ENCODE measurements at places on chromosomes 2 and 18.

DNA sequence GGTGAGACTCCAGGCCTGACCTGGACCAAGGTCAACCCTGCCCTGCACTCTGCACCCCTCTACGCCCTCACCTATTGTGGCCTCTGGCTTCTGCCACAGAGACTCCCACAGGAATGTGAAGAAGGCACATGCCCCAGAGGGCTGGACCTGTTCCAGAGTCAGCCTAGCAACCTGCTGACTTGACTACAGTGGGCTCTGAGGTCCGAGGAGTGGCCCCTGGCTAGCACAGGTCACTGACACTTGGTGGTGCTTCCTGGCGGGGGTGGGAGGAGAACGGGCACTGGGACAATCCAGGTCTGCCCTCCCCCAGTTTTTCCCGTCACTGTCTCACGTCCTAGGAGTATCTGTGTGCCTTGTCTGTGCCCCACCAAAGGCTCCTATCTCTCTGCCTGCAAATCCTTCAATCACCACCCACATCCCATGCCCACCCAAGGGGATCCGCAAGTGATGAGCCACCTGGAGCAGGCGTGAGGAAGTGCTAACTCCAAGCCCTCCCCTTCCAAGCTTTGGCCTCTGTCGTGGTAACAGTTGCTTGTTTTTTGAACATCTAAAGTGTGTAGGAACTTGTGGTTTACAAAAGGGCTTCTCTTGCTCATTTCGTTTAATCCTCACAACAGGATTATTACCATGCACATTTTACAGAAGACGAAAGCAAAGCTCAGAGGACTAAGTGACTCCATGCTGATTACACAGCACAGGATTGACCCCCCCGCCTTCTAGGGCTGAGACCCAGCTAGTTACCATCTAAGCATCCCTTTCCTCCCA lies 86.2 kb downstream of the MCFD2 start:
- no peak for DNase-seq

DNA sequence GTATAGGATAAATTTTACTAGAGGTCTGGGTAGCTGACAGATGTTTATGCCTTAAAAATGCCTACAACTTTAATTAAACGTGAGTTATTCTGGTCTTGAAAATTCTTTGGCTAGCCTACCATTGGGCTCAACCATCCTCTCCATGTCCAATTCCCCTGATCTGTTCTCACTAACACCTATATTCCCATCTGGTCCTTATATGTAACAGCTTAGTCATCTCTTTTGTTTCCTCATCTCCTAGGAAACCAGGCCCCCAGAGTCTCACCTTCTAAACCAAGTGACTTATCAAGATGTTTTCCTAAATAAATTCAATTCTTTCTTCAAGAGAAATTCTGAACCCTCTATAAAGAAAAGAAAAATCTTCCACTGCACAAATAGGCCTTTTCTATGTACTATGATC lies 148.5 kb downstream of the TTC32 start:
- no peak for DNase-seq

- DNase-seq, result no peak
These were observed 16.7 kb downstream of the SRSF7 start for GRCh38 chr2:38734299-38735058.

GRCh38 chr2:60273836-60274235 lies 279.6 kb downstream of the BCL11A start:
- no peak for DNase-seq

DNA sequence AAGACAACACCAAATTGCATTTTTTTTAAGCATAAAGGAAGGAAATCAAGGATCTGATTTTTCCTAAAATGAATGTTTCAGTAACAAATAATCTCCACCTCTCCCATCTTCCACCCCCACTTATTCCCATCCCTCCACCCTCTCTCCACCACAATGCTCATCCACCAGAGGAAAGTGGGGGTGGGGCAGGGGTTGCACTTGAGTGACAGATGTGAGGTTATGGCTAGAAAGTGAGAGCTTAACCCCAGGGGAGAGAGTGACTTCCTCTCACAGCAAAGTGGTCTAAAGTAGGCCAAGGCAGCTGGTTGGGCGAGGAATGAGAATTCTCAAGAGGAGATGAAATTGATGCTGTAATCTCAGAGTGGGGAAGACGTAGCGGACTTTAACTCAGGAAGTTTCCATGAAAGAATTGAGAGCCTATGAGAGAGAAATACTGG lies 104.7 kb downstream of the HNRNPLL start:
- DNase-seq, result no peak

- DNase-seq, result no peak
These were observed 419.1 kb downstream of the SLC4A3 start for GRCh38 chr2:220046507-220046906.

GRCh38 chr2:153386481-153386897 lies 92.1 kb downstream of the RPRM start:
- no peak for DNase-seq

GRCh38 chr2:108605947-108606346 lies 71.7 kb downstream of the LIMS1 start:
- no peak for DNase-seq

- no peak for DNase-seq
These were observed 14.2 kb downstream of the ESPNL start for GRCh38 chr2:238114331-238114841.

- DNase-seq, result peak; percentile 61
These were observed 5.5 kb downstream of the NHEJ1 start for GRCh38 chr2:219155054-219155644.

DNA sequence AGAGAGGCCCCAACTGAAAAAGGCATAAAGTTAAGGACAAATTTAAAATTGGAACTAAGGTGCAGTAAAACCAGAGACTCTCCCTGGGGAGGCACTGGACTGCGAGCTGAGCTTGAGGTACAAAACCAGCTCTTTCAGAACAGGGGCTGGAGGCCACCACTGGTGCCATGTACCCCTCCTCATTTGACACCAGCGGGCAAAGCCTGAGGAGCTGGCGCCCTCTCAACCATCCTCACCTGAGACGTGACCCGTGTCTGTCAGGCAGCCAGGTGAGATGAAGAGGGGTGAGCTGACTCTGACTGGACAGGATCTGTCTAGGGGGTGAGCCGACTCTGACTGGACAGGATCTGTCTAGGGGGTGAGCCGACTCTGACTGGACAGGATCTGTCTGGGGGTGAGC lies 68.5 kb downstream of the TMEM18 start:
- DNase-seq, result no peak

DNA sequence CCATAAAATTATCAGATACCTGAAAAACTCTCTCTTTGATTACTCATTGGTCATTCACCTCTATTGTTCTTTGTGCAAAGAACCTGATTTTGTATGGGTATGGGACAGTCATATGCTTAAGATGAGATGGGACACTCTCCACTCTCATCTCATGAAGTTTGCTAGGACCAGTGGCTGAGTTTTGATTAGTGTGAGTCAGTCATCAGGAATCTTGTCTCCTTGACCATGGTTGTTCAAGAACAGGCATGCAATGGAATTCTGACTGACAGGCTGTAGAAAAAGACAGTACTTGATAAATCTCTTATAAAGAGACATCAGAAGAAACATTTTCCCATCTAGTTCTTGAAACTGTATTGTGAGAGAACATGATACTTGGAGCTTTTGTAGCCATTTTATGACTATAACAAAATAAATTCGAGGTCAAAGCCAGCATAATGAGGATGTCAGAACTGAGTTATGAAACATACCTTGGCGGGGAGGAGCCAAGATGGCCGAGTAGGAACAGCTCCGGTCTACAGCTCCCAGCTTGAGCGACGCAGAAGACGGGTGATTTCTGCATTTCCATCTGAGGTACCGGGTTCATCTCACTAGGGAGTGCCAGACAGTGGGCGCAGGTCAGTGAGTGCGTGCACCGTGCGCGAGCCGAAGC lies 367.0 kb downstream of the NR4A2 start:
- DNase-seq, result no peak

GRCh38 chr2:195686564-195686963 lies 29.5 kb downstream of the SLC39A10 start:
- no peak for DNase-seq

GRCh38 chr2:126221506-126221905 lies 434.5 kb upstream of the GYPC start:
- DNase-seq, result no peak

DNA sequence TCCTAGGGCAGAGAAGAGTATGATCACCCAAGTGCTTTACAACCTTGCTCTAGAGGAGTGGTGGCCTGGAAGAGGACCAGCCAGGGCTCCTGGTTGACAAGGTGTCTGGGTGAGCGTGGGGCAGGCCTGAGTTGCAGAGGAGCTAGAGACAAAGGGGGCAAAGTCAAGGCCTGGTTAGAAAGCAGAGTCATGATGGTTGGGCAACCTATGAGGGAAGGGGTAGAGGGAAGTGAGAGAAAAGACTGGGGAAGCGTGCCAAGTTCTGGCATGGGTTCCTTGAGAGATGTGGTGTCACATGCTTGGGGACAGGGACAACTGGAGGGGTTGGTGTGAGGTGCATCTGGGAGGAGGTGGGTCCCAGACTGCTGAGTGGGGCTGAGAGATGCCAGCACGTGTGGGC lies 13.5 kb downstream of the ZFP36L2 start:
- DNase-seq, result no peak

GRCh38 chr2:70344195-70344594 lies 42.3 kb upstream of the FAM136A start:
- DNase-seq, result no peak

DNA sequence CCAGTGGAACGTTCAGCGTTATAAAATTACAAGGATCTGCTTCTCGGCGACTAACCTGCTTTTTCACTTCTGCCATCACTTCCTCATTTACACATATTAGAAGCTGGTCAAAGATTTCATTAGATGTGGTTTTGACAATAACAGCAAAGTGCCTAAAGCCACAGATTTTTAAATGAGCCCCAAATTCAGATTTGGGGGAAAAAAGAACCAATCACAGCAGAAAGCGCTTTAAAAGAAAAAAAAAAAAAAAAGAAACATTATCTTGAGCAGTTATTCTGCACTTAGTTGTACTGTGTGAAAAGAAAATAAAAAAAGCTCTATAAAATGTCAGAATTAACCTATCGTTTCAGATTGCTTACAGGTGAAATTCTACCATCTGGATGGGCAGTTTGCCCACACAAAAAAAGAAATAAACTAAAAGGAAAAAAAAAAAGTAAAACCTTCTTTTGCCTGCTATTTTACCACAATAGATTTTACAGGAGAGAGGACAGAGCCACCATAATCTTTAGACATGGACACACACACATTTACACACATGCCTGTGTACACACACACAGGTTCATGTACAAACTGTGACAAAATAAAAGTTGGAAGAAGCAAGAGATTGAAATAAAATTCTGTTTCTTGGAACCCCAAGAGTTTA lies 167.2 kb downstream of the TCF4 start:
- DNase-seq, result no peak

GRCh38 chr18:44852818-44853217 lies 172.1 kb downstream of the SETBP1 start:
- no peak for DNase-seq

DNA sequence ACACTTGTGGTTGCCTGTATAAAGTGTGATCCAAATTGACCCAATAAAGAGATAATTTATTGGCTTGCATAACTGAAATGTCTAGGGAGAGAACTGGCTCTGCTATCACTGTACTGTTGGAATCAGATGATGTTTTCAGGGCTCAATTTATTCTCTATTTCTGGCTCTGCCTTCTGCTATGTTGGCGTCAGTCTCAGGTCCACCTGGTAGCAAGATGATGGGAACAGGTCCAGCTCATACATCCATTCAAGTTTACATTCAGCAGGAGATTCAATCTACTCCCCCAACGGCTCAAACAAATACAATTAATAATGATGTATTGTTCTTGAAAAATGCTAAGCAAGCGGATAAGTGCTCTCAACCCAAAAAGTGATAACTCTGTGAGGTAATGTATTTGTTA lies 297.7 kb upstream of the SYT4 start:
- DNase-seq, result no peak
